ENCODE measurements at places on chromosomes 2 and 18.

DNA sequence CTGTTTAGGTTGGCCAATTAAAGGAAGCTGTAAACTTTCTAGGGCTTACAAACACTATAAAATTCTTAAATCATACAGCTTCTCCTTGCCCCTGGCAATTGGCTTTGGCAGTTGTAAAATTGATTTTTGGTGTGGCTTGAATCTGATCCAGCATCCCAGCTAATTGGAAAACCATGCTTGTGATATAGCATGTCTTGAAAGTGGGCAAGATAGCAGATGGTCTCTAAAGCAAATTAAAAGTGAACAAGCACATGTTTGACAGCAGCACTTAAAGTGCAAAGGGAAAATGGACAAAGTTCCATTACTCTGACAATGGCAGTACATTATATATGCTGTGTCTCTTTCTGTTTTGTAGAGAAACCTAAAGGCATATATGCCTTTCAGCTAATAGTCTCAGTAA is 302.9 kb upstream of the NXPH2 start:
- DNase-seq, result no peak

DNA sequence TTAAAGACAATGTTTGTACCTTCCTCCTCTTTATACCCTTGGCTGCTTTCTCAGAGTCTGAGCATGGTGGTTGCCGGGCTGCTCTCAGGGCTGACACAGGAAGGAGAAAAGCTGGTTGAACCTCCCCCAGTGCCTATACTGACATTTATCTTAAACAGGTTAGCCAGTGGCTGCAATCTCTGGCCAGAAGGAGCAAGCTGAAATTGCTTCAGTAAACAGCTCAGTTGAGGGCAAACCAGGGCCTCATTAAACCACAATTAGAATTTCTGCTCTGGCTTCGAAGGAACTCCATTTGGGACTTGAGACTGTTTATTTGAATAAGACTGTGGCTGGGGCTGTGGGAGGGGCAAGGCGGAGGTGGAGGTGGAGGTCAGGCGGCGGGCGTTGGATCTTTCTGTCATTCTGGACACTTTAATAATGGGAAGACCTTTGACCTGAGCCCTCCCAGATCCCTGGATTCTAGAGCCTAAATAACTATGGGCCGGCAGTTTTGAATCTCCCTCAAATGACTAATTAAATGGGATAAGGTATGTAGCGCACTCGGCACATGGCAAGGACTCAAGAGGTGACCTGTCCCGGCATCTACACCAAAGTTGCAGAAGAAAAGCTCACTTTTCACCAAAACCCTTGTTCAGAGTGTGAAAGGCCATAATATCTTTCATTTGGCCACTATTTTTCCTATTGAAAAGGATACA is 120.6 kb upstream of the MYCN start:
- no peak for DNase-seq

- DNase-seq, result no peak
These were observed 305.9 kb downstream of the ARHGAP15 start for GRCh38 chr2:143435131-143435530.

GRCh38 chr2:235779444-235779896 is 285.6 kb downstream of the AGAP1 start:
- DNase-seq, result peak; percentile 40

DNA sequence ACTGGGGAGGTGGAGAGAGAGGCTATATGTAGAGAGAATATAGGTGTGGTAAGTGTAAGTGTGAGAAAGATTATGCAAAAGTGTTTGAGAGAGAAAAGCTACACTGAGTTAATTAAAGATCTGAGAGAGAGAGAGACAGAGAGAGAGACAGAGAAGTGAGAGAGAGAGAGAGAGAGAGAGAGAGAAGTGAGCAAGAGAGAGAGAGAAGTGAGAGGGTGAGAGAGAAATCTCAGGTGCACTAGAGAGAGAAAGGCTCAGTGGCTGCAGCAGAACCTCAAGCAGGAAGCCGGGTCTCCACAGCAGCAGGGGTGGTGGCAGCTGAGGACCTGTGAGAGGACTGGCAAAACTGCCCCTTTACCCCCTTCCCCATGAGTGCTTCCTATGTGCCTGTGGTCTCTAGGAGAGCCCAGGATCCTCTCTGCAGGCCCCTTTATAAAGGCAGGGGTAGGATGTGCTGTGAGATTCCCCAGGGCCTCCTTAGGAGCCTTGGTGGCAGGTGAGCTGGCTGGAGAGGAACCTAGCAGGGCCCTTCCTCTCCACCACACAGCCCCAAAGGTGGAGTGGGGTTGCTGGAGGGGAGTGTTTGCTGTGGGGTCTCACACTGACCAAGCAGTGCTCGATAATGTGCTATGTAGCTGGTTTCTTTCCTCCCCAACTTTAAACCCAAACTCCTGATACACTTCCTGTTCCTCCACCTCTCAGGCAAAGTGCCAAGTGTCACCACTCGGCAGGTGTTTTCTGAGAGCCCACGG is 52.6 kb downstream of the SLC4A5 start:
- DNase-seq, result peak; percentile 32

GRCh38 chr18:58955738-58956137 is 91.1 kb downstream of the ZNF532 start:
- no peak for DNase-seq

DNA sequence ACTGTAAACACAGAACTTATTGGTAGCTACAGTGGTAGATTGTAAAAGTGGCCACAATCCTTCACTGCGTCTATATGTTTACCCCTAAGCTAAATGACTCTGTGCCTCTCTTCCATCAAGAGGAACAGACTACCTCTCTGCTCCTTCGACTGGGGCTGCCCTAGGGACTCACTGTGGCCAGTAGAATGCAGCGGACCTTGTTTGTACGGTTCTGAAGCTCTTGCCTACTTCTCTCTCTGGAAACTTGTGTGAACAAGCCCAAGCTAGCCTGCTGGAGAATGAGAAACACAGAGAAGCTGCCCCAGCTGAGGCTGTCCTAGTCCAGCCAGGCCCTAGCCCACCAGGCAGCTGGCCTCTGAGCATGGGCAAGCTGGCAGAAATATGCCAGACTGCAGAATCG is 140.8 kb upstream of the SLC1A4 start:
- no peak for DNase-seq

DNA sequence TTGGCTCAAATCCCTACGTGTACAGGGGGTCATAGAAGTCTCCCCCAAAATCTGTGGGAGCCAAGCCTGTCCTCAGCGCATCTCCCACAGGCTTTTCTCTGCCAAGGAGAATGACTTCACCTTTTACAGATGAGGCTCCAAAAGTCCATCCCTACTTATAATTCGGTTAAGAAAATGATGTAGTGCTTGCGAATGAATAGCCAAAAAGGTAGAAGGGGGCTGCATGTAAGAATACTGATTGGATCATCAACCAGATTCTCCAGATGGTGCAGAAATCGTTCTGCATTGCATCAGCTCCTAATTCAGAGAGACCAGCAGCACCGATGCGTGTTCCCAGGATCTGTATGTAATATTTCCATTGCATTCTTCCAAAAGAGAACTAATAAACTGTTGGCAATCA is 91.9 kb downstream of the EPHA4 start:
- no peak for DNase-seq

DNA sequence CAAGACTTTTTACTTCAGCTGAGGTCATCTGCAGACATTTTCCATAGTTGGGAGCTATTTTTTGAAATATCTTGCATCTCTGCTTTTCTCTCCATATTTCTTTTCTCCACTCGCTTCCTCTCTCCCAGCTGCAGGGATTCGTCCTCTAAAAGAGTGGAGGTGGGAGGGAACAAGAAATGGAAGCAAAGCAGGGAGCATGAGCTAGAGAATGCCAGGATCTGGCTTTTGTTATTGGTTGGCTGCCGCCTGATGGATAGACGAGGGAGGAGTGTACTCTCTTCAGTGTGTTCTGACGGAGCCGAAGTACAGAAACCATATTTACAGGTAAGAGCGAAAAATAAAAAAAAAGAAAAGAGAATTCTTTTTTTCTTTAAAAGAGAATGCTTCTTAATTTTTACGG is at the start of gene CSRNP3:
CSRNP3 (plus strand) TSS at position 282 of the 400 bp plus-strand sequence. CDS start 125,368 bp downstream, outside the sequence.
- DNase-seq, result no peak

GRCh38 chr2:106575955-106576354 is 88.8 kb downstream of the CD8B2 start:
- no peak for DNase-seq

DNA sequence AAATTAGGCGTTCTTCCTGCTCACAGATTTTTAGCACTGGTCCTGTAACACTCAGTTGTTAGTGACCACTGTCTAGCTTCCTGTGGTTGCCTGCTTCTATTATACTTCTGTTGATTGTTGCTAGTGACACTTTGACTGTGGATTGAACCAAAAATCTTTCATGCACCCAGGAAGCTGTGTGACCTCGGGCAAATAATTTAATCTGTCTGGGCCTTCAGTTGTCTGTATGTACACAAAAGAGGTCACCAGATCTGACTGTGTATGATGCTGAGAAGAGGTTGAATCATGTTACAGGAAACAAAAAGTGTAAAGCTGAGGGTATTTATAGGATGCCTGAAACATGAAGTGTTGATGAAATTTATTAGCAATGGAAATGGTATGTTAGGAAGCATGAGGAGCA is 12.7 kb downstream of the ICOS start:
- DNase-seq, result no peak

GRCh38 chr2:66729416-66730330 is 294.7 kb downstream of the MEIS1 start:
- DNase-seq, result no peak

DNA sequence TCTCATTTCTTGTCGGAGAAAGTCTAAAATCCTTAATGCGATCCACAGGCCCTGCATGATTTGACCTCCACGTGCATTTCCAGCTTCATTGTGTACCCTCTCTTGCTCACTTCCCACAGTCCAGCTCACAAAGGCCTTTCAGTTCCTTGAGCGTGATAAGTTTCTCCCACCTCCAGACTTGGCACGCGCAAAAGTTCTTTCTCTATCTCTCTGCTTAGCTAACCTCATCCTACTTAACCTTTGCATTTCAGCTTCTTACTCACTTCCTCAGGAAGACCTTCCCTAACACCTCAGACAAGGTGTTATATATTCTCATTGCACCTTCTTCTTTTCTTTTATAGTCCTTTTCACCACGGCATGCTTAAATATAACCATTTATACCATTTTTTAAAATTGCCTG is 124.8 kb upstream of the XPO1 start:
- no peak for DNase-seq

GRCh38 chr18:75618146-75618545 is 190.6 kb upstream of the SMIM21 start:
- DNase-seq, result no peak

GRCh38 chr2:74847070-74847858 is 13.3 kb downstream of the HK2 start:
- no peak for DNase-seq

GRCh38 chr2:201136889-201137321 is 20.9 kb downstream of the CFLAR start:
- no peak for DNase-seq

- no peak for DNase-seq
These were observed 282.7 kb downstream of the EPHA4 start for GRCh38 chr2:221289389-221289788.

DNA sequence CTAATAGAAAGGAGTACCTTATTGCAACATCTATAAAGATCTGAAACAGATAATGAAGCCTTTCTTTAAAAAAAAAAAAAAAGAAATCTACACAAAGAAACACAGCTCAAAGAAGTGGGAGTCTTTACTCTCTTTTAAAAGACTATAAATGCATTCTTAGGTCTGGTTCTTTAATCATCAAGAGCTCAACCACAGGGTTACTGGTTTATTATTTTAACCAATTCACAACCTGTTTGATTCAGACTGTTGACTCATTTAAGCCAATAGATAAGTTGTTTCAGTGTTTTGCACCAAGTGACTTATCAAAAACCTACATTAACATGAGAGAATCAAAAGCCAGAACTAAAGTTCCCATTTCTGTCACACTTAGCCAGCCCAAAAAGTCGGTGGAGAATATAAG is 93.1 kb downstream of the TCF4 start:
- DNase-seq, result no peak

GRCh38 chr2:112630268-112630667 is 15.5 kb upstream of the SLC20A1 start:
- DNase-seq, result no peak

- DNase-seq, result no peak
These were observed 113.0 kb downstream of the LRATD1 start for GRCh38 chr2:14745288-14746076.

DNA sequence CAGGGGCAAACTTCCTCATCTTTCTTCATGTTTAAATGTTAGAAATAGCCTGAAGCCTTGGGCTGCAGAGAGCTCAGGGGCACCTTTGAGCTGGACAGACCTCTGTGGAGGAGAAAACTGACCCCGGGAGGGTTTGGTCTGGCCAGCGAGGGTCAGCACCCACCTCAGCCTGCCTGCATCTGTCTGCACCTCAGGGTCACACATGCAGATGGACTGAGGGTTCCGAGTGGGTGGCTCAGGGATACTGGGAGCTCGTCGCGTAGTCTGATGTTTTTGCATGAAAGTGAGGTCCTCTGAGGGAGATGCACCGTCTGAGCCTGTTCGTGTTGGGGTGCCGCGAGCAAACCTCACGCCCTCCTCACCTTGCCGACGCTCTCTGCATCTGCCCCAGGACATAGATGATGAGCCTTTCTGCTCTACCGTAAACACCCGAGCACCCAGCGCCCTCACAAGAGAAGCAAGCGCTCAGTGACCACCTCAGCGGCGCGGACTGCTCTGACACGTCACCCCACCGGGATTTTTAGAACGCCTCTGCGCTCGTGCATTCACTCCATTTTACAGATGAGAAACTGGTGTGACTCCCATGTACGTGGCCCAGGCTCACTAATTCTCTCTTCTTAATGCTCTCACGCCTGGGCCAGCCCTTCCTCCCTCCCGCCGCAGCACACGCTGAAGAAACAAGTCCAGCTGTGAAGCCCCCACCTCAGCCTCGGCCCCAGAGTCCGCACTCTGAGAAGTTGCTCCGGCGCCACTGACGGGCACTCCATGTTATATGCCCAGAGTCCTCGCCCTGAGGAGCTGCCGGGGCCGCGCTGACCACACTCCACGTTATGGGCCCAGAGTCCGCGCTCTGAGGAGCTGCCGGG is 9.5 kb downstream of the KCNG2 start:
- no peak for DNase-seq

GRCh38 chr2:7899923-7900322 is 781.9 kb upstream of the ID2 start:
- no peak for DNase-seq

GRCh38 chr2:176652300-176653182 is 383.3 kb downstream of the MTX2 start:
- DNase-seq, result peak; percentile 22

GRCh38 chr2:149739171-149739882 is 151.8 kb upstream of the MMADHC start:
- DNase-seq, result no peak

DNA sequence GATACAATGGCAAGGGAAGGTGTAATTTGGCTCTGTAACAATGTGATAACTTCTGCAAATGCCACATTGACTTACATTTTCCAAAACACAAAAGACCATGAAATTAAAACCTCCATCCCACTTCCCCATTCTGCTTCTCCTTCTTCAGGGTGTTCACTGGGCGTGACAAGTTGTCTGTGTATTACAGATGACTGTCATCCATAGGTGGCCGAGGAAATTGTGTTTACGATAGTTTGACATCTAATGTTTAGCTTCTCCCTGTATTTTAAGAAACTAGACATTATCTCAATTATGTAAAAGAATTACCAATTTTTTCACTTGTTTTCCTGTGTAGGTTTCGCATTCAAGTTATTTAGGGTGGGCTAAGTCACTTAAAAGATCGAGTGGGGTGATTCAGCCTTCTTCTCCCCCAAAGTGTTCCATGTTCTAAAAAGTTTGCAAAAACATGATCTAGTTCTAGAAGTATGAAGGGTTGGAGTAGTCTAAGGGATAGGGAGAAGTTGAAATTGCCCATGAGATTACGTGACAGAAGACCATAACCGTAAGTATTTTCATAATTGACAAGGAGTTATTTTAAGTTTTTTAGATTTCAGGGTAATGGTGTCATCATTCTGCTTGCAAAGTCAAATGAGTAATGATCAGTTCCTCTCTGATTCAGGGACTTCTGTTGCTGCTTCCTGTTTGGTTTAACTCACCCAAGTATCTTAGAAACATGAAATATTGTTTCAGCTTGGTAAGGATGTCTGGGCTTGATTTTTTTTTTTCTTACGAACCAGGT is 25.2 kb upstream of the CYTIP start:
- no peak for DNase-seq
